Left renal cortex interstitium (tissue), 4 donors: ENCODE measurements at places on chromosomes 4 and X. TPM values are rescaled to one million over a fixed set of nuclear protein-coding genes. Genes with fewer than 3 reads are reported as not detected.

The GAR1 gene
- 45.3 TPM for polyA plus RNA-seq

The UCP1 gene
- polyA plus RNA-seq = not detected

The ZAR1 gene
- not detected for polyA plus RNA-seq

The HSFX4 gene
- 0.25 TPM for polyA plus RNA-seq

The HERC5 gene
- 4.0 TPM for polyA plus RNA-seq

The PPP1R2C gene
- not detected for polyA plus RNA-seq

The METTL14 gene
- 55.7 TPM for polyA plus RNA-seq

The RHOXF1 gene
- polyA plus RNA-seq = 2.5 TPM

The GJB1 gene
- 44.3 TPM for polyA plus RNA-seq

The CCSER1 gene
- polyA plus RNA-seq = 17.6 TPM

- no peak for DNase-seq
These were observed 1.2 kb downstream of the TFE3 start for GRCh38 chrX:49041744-49042580.

DNA sequence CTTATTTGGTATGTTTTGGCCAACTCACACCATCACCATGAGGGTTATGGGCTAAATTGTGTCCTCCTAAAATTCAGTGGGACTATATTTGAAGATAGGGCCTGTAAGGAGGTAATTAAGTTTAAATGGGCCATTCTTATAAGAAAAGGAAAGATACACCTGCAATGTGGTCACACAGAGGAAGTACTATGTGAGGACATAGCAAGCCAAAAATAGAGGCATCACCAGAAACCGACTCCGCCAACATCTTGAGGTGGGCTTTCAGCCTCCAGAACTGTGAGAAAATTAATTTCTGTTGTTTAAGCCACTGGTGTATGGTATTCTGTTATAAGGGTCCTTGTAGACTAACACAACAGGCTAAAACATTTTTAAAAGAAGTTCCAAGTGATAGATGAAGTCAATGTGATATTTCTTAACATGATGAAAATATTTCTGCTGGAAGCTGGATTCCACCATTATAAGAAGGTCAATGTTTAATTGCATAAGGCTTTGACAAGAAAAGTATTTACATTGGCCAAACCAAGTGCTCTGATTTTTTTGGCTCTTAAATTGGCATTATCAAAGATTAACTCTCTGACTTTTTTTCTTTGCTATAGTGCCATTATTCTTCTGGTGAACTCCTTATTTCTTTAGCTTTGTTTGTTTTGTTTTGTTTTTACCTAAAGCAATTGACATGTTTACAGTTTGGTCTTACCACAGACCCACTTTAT lies 540.9 kb downstream of the PPARGC1A start:
- no peak for DNase-seq

GRCh38 chr4:41714364-41715000 lies 34.0 kb downstream of the PHOX2B start:
- DNase-seq = no peak

GRCh38 chrX:120419463-120419862 lies 49.6 kb downstream of the LAMP2 start:
- no peak for DNase-seq

GRCh38 chr4:6205567-6205931 lies 5.2 kb upstream of the JAKMIP1 start:
- DNase-seq = no peak

DNA sequence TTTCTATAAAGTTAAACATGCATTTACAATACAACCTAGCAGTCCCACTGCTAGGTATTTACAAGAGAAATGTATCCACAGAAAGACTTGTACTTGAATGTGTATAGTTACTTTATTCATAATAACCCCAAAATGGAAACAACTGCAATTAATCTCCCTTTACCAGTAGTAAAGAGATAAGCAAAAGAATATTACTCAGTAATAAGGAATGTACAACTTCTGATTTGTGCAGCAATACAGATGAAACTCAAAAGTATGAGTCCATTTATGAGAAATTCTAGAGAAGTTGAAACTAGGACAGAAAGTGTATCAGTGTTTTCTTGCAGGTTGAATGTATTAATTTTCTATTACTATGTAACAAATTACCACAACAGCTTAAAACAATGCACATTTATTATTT lies 15.2 kb downstream of the USP53 start:
- DNase-seq = no peak

- no peak for DNase-seq
These were observed 274.6 kb downstream of the RPA4 start for GRCh38 chrX:97158269-97158668.

- DNase-seq = no peak
These were observed 22.8 kb downstream of the USP38 start for GRCh38 chr4:143207555-143207954.

GRCh38 chr4:150395872-150396271 lies 186.1 kb upstream of the MAB21L2 start:
- DNase-seq = no peak

DNA sequence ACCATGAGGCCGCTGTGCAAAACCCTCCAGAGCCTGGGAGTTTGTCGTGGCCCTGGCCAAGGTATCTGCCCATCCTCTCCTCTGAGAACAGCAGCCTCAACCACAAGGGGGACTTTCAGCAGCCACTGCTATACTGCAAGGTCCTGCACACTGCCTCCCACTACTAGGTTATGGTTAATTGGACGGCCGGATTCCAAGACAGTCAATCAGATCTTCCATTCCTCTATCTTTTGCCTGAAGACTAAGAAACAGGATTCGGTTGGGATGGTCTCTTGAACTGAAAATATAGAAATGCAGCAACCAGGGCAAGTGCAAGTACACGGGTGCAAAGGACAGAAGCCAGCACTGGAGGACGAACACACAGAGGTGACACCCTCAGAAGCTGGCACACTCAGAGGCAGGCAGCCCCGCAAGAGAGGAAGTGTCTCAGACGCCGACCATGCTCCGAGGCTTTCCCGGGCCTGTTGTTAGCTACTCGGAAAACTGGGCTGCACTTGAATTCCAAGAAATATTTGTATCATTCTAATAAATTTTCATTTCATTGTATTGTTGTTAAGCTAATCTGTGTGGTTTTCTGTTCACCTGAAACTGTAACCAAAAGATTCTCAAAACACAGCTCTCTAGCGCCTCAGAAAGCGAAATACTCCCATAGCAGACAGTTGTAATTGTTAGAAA lies 63.3 kb downstream of the AFAP1 start:
- no peak for DNase-seq

DNA sequence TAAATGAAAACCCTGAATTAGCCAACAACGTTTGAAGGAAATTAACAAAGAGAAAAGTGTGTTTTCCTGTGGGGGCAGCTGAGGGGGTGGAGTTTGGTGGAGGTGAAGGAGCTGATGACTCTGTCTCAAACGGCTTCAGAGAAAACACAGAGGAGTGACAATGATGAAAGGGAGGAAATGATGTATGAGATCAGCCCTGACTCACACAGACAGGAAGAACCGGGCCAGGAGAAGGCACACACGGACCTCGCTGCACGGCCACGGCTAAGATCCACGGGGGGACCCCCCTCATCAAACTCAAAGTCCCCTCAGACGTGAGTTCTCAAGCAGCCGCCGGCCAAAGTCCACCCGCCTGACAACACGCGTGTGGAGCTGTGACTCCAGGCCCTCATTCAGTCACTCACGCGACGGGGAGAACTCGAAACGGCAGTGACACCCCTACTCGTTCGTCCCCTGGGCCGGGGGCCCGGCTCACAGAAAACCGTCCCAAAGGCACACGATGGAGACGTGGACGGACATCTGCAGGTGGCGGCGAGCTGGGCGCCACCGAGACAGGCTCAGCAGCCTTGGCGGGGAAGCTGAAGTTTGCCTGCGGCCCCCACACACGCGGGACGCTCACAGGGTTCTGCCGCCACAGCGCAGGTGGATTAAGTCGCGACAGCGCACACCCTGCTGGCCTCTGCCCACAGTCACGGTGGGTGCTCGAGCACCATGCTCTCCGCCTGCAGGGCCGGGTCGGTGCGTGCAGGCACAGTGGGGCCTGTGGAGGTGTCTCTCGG lies 28.8 kb downstream of the PPP2R3B start:
- no peak for DNase-seq

GRCh38 chr4:19883841-19884240 lies 367.9 kb upstream of the SLIT2 start:
- DNase-seq = no peak

DNA sequence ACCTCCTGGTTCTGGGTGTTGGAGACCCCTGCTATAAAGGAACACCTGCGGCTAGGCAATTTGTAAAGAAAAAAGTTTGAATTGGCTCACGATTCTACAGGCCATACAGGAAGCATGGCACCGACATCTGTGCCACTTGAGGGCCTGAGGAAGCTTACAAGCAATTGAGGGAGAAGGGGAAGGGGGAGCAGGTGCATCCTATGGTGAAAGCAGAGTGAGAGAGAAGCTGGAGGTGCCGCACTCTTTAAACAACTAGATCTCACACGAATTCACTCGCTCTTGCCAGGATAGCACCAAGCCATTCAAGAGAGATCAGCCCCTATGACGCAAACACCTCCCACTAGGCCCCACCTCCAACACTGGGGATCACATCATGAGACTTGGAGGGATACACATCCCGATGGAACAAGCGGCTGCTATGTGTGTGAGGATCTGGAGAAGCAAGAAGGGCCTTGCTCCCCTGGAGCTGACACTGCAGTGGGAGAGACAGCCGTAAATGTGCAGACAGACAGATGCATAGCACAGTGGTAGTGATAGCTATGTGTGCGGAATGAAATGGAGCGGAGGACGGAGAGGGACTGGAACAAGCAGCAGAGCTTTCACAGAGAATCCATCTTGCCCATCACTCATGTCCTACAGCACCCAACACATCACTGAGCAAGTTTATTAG lies 60.7 kb upstream of the HELT start:
- no peak for DNase-seq

DNA sequence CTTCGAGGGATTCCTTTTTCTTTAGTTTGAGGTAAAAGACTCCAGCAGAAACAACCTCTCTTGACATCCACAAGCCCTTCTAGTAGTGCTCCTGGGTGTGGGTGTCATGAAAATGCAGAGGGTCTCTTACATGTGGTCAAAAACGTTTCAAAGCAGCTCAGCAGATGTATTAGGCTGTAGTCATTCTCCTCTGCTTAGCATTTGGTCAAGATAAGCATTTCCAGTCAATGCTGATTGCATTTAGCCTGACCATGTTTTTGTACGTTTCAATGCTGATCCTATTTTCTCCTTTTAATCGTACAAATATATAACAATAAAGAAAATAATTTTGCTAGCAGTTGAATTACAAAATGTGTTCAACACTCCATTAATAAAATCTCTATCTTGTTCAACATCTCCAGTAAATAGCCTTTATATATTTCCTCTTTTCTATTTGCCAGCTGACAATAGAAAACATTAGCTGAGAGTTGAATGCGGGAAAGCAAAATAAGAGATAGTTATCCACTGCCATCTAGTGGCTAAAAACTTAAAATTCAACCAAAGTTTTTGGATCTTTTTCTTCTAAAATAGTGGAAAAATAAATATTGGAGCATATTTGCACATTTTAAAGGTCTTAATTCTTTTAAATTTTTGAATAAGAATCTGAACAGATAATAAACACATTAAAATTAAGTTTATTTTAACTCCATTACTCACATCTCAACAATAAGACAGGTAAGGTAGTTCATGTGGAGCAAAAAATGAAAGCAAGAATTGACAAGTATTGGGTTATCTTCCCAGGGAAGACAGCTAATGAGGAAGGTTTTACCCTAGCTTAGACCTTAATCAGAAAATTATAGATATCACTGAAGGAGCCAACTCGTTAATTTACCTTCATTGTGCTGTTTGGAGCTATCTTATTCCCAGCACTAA lies 15.2 kb upstream of the PACRGL start:
- DNase-seq = no peak

GRCh38 chrX:17564689-17565409 lies 172.4 kb upstream of the SCML1 start:
- DNase-seq = no peak
